ENCODE measurements at places on chromosomes 5 and 9. TPM values are rescaled to one million over a fixed set of nuclear protein-coding genes. Genes with fewer than 3 reads are reported as not detected.
A peak's percentile ranks its signal among the peaks of the same experiment; 100 is the strongest.

The BAG1 gene
- 35.9 TPM for total RNA-seq

The DOCK8 gene
- under 0.01 TPM for total RNA-seq

DNA sequence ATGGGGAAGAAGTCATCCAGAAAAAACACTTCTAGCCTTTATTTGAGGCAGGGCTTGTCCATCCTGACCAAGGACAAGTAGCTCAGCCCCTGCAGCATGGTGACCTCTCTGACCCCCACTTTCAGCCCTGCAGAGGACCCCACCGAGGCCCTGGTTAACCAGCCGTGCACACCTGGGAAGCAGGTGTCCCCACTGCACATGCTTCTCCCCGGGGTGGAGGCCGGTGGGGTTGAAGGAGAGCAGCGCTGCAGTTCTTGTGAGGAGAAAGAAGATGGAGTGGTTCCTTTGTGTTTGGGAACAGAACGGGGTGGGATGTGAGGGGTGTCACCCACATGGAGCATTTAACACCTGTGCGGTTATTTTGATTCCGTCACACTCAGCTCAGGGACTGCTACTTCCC is 21.1 kb upstream of the ZBTB34 start:
- DNase-seq = no peak

GRCh38 chr5:101047181-101047580 is 144.1 kb upstream of the ST8SIA4 start:
- no peak for DNase-seq

GRCh38 chr5:142866563-142867275 is 96.5 kb downstream of the ARHGAP26 start:
- DNase-seq = peak; percentile 82

The SLC27A6 gene
- not detected for total RNA-seq

- DNase-seq = peak; percentile 8
Observed at GRCh38 chr9:98168153-98168780, 24.2 kb downstream of the CORO2A start.

DNA sequence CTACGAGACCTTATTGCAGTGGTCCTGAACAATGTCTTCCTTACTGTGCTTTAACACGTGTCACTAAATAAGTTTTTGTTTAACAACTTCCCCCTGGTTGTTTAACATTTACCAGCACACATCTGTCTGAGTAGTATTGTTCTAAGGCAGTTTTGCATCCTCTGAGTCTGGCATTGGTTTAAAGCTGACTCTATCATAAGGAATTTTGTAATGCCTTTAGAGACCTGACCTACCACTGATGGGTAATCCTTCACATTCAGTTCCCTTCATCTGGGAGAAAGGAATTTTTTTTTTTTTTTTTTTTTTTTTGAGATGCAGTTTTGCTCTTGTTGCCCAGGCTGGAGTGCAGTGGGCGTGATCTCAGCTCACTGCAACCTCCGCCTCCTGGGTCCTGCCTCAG is 20.0 kb upstream of the PCAT7 start:
- DNase-seq = no peak

DNA sequence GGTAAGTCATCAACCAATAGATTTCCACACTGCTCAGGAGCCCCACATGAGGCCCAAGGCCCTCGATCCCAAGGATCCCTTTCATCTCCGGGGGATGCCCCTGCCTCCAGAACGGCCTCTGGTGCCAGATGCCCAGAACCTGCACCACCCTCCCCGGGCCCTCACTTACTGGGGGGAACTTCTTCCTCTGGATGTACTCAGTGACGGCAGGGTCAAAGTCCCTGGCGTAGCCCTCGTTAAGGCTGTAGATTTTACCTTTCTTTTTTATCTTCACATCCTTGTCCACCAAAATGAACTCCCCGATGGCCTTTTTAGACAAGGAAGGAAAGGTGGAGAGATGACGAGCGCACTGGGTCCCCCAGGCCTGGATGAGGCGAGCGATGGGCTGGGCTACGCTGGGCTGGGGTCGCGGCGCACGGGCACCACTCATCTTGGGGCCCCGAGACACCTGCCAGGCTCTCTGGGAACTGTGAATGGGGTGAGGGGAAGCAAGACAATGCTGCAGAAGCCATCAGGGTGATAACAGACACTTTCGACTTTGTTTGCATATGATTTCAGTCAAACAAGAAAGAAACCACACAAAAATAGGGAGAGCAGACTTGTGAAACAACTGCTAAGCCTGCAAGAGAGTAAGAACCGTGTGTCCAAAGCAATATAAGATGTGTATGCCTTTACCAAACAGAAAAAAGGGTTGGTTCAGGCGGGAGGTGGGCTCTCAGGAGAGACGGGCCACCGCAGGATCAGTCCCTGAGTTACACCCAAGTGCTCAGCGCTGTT is 13.2 kb upstream of the FBP2 start:
- no peak for DNase-seq

GRCh38 chr5:145811834-145812625 is 23.1 kb downstream of the PRELID2 start:
- peak; percentile 22 for DNase-seq

DNA sequence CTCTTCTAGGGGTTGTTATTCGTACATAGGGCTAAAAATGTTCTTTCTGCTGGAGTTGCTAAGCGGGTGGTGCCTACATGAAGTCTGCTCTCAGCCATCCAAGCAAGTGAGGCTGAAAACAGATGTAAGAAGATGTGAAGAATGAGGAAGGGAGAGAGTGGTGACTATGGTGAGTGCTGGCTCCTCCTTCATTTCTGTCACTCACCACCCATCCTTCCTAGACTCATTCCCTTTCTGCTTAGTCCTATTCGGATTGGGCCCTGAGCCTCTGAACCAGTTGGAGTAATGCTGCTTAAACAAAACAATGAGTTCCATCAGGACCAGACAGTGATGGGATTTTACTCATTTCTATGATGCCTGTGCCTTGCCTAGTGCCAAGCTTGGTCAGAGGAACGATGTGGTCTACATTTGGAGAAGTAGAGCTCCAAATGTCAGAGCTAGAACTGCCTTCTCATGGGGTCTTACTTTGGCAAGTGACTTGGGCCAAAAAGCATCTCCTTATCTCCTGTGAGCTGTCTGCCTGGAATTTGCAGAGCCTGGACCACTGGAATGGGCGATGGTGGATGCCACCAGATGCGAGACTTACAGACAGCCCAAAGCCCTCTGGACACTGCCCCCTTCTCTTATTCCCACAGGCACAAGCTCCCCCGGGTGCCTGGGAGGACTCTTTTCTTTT is 192.9 kb downstream of the FBXL7 start:
- no peak for DNase-seq

- DNase-seq = no peak
Observed at GRCh38 chr5:175789670-175790069, 81.7 kb upstream of the CPLX2 start.

The SPAG8 gene
- total RNA-seq = 2.2 TPM

The RBM18 gene
- 10.0 TPM for total RNA-seq

GRCh38 chr9:121935739-121936138 is 157.4 kb downstream of the TTLL11 start:
- DNase-seq = no peak

DNA sequence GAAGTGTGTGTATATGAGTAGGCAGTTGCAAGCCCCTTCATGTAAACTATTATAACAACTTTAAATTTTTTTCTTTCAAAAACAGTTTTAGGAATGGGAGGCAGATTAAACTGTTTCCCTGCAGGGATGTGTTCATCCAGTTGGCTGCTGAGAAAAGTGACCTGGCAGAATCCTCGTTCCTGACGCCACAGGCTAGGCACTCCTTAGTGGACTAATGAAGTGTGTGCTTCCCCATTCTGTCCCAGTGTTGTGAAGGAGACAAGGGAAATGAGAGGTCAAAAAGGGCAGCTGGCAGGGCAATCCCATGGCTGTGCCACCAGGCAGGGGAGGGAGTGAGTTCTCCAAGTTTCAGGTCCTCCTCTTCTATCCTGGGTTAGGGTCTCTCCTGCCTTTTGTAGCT is 59.8 kb downstream of the FOXD1 start:
- no peak for DNase-seq
